Left lobe of liver (tissue), 2 donors: ENCODE measurements at places on chromosomes 5 and 9.
A peak's percentile ranks its signal among the peaks of the same experiment; 100 is the strongest.

- DNase-seq = no peak
These were observed 6.0 kb upstream of the LMX1B start for GRCh38 chr9:126607731-126608130.

- no peak for DNase-seq
These were observed 333.3 kb downstream of the AGTPBP1 start for GRCh38 chr9:85408494-85408893.

DNA sequence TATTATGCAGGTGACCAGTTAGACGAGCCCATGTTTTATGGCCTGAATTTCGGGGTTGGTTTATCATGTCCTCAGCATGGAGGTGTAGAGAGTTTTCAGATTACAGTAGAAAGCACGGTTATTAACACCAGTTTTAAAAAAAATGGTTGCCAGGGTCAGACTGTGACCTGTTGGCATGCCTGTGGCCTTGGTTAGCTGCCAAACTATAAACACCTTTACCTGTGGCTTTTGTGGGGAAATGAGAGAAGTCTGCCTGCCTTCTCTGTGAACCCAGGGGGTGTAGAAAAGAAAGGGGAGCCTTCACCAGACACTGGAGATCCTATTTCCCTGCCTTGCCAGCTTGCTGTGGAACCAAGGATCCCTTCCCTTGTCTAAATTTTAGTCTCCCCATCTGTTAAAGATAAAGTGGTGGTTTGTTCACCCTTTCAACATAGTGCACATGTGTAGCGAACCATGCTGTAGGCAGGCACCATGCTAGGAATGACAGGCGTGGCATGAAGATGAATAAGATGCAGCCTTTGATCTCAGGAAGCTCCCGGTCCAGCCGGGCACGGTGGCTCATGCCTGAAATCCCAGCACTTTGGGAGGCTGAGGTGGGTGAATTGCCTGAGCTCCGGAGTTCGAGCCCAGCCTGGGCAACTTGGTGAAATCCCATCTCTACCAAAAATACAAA, 6.1 kb upstream of the PHF19 start:
- no peak for DNase-seq

DNA sequence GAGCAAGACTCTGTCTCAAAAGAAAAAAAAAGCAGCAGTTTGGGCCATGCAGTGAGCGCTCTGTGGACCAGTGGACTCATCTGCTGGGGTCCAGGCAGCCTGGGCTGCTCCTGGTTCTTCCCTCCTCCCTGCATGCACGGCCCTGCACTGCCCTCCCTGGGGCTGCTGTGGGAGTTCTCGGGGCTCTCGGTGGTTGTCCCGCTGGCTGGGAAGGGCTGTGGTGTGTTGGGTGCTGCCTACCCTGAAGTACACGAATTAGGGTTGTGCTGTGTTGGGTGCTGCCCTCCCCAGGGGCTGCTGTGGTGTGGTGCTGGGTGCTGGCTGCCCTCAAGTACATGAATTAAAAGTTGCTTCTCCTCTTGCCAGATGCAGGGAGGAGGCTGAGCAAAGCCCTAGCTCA, 18.3 kb upstream of the CLPTM1L start:
- no peak for DNase-seq

DNA sequence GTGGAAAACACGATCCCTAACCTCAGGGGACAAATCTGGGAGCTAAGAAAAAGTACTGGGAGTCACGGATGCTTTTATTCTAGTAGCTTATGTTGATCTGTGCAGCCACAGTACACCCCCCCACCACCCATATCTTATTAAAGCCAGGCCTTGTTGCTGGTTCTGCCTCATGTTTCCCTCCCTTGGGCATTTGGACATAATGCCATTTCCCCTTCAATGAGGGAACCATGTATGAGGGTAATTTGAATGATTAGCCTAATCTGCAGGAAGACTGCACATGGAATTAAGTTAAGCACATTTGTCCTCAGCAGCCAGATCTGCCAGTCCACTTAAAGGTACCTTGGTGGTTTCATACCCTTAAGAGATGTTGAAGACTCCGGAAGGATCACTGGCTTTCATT, 102.0 kb downstream of the ARHGAP26 start:
- DNase-seq = no peak

- no peak for DNase-seq
These were observed 16.0 kb downstream of the ERP44 start for GRCh38 chr9:100082782-100083181.

- DNase-seq = no peak
These were observed 214.4 kb upstream of the S1PR3 start for GRCh38 chr9:88776717-88777497.

DNA sequence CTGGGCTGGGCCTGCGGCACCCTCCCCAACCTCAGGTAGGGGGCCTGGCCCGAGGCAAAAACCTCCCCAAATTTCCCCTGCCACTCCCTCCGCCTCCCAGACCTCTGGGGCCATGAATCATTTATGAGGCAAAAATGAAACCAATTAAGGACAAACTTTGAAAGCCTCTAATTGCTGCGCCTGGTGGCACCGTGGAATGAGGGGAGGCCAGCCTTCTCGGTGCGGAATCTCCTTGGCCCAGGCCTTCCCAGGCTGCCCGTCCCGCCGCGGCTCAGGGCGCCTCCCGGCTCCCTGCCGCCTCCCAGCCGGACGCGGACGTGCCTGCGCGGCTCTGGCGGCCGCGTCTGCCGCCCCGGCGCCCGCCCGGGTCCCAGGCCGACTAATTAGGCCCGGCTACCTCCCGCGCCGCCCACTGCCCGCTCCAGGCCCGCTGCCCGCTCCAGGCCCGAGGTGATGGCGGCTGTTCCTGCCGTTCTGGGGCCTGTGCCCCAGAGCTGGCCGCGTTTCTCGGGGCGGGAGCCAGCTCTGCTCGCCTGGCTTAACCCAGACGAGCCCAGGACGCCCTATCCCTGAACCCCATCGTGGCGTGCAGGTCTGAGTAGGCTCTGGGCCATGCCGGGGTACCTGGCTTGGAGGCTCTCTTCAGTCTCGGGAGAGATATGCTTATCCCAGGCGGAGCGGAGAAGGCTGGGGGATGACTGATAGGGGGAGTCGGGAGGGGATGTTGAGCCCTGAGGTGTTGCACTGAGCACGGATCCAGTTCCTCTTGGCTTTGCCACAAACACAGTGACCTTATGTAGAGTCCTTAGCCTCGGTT, 20.1 kb downstream of the CXXC5 start:
- DNase-seq = no peak

DNA sequence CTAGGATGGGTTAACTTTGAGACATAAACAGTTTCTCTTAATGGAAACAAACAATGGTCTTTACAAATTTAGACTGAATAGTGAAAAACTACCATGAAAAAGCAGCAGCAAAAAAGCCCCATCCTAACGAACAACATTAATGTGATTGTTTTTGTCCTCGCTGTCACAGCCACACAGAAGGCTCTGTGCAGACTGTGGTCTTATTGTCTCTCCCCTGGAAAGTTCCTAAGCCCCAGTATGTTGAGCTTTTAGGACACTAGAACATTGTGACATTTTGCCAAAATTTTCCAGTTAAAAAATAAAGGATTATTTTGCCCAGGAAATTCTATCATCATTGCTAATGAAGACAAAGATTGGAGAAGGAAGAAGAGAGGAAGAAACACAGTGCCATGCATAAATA, 12.6 kb upstream of the SOWAHA start:
- DNase-seq = no peak

GRCh38 chr5:140143521-140144258, 18.0 kb downstream of the IGIP start:
- peak; percentile 32 for DNase-seq

DNA sequence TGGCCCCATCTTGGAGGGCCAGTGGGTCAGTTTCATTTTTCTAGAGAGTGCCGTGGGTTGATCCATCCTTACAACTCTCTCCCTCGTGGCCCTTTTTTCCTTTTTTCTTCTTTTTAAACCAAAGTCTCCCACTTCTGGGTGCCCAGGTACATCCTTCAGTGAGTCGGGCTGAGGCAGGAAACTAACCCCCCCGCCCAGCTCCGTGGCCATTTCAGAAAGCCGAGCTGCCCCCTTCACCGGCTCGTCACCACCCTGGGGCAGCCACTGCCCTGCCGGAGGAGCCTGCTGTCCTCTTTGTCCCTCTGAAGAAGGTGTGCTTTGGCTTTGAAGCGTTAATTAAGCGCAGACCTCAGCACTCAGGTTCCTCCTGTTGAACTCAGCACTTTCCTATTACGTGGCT, 5.2 kb downstream of the CFAP77 start:
- no peak for DNase-seq

DNA sequence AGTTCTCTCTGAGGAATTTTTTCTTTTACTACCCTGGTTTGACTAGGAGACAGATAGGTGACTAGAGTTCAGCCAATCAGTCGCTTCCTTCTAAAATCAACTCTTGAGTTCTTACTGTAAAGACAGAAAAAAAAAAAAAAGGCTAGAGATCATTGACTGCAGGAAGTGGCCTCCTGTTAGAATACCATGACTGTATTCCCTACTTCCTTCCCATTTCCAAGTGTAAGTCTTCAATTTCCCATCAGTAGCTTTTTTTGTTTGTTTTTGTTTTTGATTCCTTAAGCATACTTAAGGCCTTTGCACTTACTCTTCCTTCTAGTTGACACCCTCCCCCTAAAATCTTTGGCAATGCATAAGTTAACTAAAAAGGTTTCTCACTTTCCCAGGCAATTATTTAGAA, 154.3 kb downstream of the HMHB1 start:
- no peak for DNase-seq

DNA sequence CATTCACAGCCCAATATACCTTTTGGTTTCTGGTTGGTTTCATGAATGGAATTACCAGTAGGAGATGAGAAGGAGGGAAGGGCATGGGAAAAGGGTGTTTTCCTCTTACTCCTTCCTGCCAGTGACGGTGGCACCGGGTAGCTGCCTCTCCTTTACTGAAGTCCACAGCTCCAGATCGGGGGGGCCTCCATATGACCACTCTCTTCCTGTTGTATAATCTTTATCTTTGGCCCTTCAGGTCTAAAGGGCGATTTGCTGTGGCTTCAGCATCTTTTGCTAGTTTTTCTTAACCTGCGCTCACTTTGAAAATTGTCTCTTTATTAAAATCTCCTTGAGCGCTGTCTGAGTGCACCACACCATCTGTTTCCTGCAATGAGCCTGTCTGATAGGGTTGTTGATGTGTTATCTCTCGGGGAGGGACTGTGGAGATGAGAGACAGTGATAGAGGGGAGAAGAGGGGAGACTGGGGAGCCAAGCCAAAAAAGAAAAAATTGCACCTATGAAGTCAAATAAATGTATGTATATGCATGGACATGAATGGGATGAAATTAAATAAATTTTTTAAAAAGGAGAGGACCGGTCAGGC, 449.3 kb upstream of the KLF4 start:
- DNase-seq = no peak

GRCh38 chr5:180424094-180424493, 70.1 kb upstream of the CNOT6 start:
- no peak for DNase-seq

GRCh38 chr5:145500710-145501109, 334.4 kb downstream of the PRELID2 start:
- no peak for DNase-seq

GRCh38 chr5:58988938-58989337, 406.1 kb downstream of the RAB3C start:
- no peak for DNase-seq

GRCh38 chr9:134706522-134706921, 64.9 kb downstream of the COL5A1 start:
- DNase-seq = no peak

DNA sequence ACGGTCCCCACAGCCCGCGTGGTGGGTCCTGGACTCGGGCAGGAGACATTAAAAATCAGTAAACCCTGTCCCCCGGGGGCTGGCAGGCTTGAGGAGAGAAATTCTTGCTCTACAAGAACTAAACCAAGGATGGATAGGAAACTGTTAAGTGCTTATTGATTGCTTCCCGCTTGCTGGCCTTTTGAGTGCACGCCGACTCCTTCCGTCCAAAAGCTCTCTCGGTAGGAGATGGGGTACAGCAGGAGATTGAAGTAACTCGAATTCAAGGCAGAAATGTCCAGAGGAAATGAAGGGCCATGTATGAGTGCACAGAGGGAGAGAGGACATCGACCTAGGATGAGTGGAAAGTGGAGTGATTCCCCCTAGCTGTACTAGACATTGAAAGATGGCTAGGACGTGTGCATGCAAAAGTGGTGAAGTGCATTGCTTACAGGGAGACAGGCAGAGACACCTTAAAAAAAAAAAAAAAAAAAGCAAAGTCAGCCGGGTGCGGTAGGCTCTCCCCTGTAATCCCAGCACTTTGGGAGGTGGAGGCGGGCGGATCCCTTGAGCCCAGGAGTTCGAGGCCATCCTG, 923 bp downstream of the RECK start:
- no peak for DNase-seq

DNA sequence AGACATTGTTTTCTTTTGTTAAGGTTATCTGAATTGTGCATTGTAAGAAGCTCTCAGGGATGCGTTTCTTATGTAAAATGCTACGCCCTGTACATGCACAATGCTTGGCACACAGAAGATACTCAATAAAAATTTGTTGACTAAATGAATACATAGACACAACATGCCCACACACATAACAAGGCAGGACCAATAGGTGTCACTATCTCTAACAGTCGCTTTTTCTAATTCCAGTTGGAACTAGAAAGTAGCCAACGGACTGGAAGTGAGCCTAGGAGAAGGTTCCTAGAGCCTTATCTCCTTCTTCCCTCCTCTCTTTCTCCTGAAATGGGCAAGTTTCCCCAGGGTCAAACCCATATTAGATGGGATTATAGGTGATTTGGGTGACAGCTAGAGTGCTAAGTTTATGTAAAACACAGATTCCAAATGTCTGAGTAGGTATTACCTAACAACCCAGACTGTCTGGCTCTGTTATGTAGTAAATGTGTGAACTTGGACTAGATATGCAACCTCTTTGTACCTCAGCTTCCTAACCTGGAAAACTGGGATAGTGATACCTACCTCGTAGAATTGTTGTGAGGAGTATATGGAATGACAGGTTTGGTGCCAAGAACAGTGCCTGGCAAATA, 603.0 kb downstream of the RAB3C start:
- no peak for DNase-seq

- DNase-seq = no peak
These were observed 16.3 kb downstream of the FAM78A start for GRCh38 chr9:131259916-131260597.

- no peak for DNase-seq
These were observed 233.6 kb downstream of the KDM4C start for GRCh38 chr9:6991418-6991817.

GRCh38 chr9:134267305-134267880, 58.9 kb upstream of the RXRA start:
- DNase-seq = no peak

GRCh38 chr9:69379270-69379982, 54.4 kb downstream of the ENTREP1 start:
- no peak for DNase-seq
